GM10248 (cell line): ENCODE measurements at places on chromosomes 3 and 15.

DNA sequence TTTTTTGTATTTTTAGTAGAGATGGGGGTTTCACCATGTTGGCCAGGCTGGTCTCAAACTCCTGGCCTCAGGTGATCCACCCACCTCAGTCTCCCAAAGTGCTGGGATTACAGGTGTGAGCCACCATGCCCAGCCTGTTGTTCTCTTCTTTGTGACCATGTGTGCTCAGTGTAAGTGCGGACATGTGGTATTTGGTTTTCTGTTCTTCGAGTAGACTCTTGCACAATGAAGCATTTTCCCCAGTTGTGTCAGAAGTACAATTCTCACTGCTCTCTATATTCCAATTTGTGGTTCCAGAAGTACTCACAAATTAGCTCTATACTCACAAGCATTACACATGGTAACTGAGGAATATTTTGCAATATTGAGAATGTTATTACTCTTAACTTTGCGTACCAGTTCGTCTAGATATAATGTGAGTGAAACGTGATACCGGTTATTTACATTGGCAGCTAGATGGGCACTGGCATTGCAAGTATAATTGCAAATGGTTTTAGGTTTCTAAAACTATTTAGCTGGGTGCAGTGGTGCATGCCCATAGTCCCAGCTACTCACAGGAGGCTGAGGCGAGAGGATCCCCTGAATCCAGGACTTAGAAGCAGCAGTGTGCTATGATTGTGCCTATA lies 34.2 kb upstream of the MTMR14 start:
- DNase-seq, result no peak

DNA sequence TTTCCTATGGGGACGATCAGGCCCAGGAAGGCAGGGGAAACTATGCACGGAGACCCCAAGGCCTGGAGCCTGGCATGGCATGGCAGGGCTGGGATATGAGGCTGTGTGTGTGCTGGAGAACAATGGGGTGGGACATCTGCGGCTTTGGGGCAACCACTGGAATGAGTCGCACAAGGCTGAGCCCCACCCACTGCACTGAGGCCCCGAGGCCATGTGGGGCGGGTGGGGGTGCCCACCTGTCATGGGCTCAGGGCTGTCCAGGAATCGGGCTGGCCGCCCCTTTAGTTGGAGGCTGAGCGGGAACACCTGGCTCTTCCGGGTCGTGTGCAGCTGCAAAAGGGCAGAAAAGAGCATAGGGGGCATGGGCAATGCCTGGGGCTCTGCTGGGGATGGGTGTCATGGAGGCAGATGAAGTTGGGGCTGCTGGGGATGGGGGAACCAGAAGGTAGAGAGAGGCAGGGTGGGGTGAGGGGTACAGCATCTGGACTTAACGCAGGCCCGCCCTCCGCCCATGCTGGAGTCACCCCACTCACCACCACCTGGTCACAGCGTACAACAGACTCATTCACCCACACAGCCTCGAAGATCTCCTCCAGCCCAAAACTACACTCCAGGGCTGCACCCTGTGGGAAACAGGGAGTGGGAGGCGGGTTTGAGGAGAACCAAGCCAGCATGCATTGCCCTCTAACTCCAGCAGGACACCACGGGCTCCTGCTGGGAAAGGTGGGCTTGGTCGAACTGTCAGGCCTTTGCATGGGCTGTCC lies 31.1 kb downstream of the PLXND1 start:
- DNase-seq, result no peak

- no peak for DNase-seq
Measured at GRCh38 chr3:45559560-45560118, 34.9 kb upstream of the LIMD1 start.

GRCh38 chr3:184337399-184337714 lies at the start of gene FAM131A:
Gene FAM131A (plus strand): TSS chr3:184337600. CDS start chr3:184337631, 31 bp downstream.
- no peak for DNase-seq

- no peak for DNase-seq
Measured at GRCh38 chr3:119492128-119492527, 6.2 kb upstream of the TIMMDC1 start.

DNA sequence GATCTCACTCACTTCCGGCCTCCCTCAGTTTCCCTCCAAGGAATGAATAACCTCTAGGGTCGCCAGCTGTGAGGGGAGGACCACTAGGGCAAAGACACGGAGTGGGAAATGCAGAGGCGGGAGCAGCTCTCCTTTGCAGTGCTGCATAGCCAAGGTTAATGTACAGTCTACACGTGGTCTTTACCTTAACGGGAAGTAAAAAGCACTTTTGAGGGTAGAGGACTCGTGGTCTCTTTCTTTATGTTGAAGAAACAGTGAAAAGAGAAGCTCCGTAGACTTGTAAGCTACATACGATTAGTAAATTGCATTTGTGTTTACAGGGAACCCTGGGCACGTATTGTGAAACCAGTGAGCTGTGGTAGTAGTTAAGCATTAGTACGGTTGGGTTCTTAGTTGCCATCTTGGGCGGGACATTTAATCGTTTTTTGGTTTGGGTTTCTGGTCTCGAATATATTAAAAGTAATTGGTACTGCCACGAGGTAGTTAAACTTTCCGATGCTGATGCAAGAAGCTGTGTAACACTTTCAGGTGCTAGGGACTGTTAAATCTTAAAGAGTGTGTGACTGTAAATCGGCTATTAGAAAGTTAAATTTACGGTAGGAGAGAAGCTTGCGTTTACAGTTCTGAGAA lies 828 bp downstream of the U2SURP start:
- DNase-seq, result peak; percentile 32

- DNase-seq, result no peak
Measured at GRCh38 chr15:72037321-72037720, 80.6 kb downstream of the MYO9A start.

DNA sequence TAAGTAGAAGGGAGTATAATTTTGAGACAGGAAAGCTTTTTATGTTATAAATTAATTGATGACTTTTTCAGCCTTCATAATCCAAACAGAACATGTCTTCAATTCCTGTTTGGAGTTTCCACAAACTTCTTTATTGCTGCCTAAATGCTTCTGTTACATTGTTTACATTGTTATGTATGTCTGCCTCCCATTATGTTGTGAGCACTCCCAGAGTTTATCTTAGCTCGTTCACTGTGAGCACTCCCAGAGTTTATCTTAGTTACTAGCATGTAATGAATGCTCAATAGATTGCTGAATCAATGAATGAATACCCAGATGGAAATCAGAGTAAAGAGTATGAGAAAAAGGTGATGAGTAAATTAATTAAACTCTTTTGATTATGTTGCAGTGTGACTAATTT lies 1178.0 kb downstream of the ROBO1 start:
- no peak for DNase-seq
